HL-60 (cell line): ENCODE measurements at places on chromosomes 2 and 18.

DNA sequence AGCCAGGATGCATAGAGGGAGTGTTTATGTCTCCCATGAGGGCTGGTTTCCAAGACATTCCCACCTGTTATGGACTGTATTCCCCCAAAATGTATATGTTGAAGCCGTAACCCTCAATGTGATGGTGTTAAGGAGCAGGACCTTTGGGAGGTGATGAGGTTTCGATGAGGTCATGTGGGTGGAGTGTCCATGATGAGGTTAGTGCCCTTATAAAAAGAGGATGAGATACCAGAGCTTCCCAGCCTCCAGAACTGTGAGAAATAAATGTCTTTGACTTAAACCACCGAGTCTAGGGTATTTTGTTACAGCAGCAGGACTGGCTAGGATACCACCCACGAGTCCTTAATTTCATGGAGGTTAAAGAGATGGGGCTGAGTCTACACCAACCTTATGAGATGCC lies 22.6 kb upstream of the EPAS1 start:
- no peak for DNase-seq

DNA sequence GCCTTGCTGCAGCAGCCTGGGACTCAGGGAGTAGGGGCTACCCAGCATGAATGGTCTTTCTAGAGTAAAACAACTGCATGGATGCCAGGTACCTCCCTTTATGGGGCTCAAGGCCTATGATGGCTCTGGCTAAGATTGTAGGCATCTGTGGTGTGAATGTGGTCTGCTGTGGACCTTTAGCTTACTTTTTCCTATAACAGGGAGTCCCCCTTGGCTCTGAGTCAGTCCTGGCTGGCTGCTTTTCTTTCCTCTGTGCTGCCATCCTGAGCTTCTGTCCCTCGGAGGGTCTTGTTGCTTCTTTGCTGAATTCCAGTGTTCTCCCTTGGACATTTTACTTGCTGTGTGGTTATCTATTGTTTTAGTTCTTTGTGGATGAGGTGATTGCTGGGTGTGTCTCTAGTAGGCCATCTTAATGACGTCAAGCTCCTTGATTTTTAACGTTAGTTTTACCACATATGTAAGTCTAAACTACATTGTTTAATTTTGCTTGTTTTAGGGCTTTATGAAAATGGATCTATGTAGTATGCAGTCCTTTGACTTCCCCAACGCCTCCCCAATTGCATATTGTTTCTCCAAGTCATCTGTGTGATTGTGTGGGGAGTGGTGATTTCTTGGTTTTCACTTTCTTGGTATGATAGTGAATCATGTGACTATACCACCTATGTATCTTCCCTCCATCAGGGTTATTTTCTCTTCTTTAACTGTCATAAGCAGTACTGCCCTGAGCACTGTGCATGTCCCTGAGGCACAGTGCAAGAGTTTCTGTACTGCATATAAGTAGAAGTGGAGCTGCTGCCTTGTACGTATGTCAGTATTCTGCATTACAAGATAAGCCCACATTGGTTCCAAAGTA lies 92.4 kb downstream of the NCK2 start:
- no peak for DNase-seq

DNA sequence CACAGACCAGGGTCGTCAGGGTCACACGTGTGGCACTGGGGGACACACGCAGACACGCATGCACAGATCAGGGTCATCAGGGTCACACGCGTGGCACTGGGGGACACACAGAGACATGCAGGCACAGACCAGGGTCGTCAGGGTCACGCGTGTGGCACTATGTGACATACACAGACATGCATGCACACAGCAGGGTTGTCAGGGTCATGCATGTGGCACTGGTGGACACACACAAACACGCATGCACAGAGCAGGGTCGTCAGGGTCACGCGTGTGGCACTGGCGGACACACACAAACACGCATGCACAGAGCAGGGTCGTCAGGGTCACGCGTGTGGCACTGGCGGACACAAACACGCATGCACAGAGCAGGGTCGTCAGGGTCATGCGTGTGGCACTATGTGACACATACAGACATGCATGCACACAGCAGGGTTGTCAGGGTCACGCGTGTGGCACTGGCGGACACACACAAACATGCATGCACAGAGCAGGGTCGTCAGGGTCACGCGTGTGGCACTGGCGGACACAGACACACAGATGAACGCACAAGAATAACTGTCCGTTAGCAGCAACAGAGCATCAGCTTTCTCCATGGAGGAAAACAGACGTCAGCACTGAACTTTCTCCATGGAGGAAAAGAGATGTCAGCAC lies 34.9 kb downstream of the HDAC4 start:
- no peak for DNase-seq

- DNase-seq, result no peak
Measured at GRCh38 chr2:177673602-177674595, 281.3 kb downstream of the AGPS start.

GRCh38 chr2:193476171-193476800 lies 1281.6 kb upstream of the TMEFF2 start:
- no peak for DNase-seq

- DNase-seq, result no peak
Measured at GRCh38 chr18:58257461-58257860, 213.4 kb downstream of the NEDD4L start.

GRCh38 chr2:79596403-79596802 lies 83.6 kb downstream of the CTNNA2 start:
- DNase-seq, result no peak

- no peak for DNase-seq
Measured at GRCh38 chr2:237495521-237496117, 8.6 kb downstream of the MLPH start.

DNA sequence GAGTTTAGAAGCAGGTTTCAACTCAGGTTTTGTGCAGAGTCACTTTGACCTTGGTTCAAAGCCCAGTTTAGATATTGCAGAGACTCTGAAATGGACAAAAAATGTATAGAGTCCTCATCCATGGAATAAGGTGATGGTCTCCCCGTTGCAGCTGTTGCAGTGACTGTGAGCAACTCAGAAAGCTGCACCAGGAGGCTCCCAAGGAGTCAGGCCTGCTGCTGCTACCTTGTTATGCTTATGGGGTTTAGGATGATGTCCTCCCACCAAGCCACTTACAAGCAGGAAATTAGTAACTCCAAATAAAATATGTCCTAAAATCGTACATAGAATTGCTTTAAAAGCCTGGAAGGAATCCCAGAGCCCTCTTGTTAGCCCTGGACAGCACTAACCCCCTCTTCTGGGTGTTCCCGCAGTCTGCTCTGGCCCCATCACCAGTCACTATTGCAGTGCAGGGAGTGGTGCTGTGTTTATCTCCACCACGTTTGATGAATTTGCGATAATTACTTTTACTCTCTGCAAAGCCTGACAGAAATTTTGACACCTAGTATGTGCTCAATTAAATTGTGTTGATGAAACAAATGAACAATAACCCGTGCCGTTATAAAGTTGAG lies 189.0 kb downstream of the CNTNAP5 start:
- DNase-seq, result no peak
